ENCODE measurements at places on chromosomes 3 and 15. TPM values are rescaled to one million over a fixed set of nuclear protein-coding genes. Genes with fewer than 3 reads are reported as not detected.

The LNP1 gene
- total RNA-seq, result 3.5 TPM

The SPESP1 gene
- total RNA-seq, result 0.59 TPM

The SLC38A3 gene
- not detected for total RNA-seq

The RTP4 gene
- total RNA-seq, result 1.6 TPM

The MELTF gene
- 1.7 TPM for total RNA-seq

The DENND6A gene
- total RNA-seq, result 11.3 TPM

The GOLGA8N gene
- 4.2 TPM for total RNA-seq

The RASGRP1 gene
- total RNA-seq, result under 0.01 TPM

The GNAT1 gene
- not detected for total RNA-seq

The RNF123 gene
- total RNA-seq, result 20.0 TPM

The TMA7 gene
- 106 TPM for total RNA-seq

The P3H2 gene
- total RNA-seq, result 2.6 TPM

The TUSC2 gene
- total RNA-seq, result 11.5 TPM

The MUSTN1 gene
- total RNA-seq, result not detected

The LYZL4 gene
- 0.23 TPM for total RNA-seq

The DGKG gene
- under 0.01 TPM for total RNA-seq

The OCA2 gene
- not detected for total RNA-seq

The FAM43A gene
- total RNA-seq, result 9.8 TPM

The VGLL4 gene
- 30.1 TPM for total RNA-seq

The HGD gene
- total RNA-seq, result 0.12 TPM

The SLC12A1 gene
- not detected for total RNA-seq

The GOLGA8M gene
- 0.45 TPM for total RNA-seq

The SLC24A5 gene
- total RNA-seq, result not detected

The MYL3 gene
- 0.08 TPM for total RNA-seq

The PSTPIP1 gene
- total RNA-seq, result 1.4 TPM

The SI gene
- not detected for total RNA-seq

The FMN1 gene
- 0.08 TPM for total RNA-seq

The PTH1R gene
- 0.15 TPM for total RNA-seq

The XCR1 gene
- 0.23 TPM for total RNA-seq

The CFAP91 gene
- total RNA-seq, result 0.53 TPM

The PLSCR5 gene
- not detected for total RNA-seq

The SHF gene
- 1.3 TPM for total RNA-seq

The CAMKV gene
- total RNA-seq, result not detected

The GCHFR gene
- 1.5 TPM for total RNA-seq

The TNIK gene
- 27.4 TPM for total RNA-seq

The HCN4 gene
- not detected for total RNA-seq

The CA12 gene
- total RNA-seq, result 24.0 TPM

The SNRPN gene
- 147 TPM for total RNA-seq

The HACD2 gene
- total RNA-seq, result 13.3 TPM

The ABCF3 gene
- total RNA-seq, result 51.6 TPM

The RAB8B gene
- 78.3 TPM for total RNA-seq

The MUC20 gene
- not detected for total RNA-seq

The RGMA gene
- total RNA-seq, result 3.2 TPM

The TUSC7 gene
- not detected for total RNA-seq

The CASR gene
- total RNA-seq, result not detected

The GABRB3 gene
- 0.45 TPM for total RNA-seq

The RETNLB gene
- total RNA-seq, result not detected

The SLC2A2 gene
- total RNA-seq, result not detected

The HLTF gene
- total RNA-seq, result 28.0 TPM
